Cardiac fibroblast (primary cell): ENCODE measurements at places on chromosomes 11 and 22.

DNA sequence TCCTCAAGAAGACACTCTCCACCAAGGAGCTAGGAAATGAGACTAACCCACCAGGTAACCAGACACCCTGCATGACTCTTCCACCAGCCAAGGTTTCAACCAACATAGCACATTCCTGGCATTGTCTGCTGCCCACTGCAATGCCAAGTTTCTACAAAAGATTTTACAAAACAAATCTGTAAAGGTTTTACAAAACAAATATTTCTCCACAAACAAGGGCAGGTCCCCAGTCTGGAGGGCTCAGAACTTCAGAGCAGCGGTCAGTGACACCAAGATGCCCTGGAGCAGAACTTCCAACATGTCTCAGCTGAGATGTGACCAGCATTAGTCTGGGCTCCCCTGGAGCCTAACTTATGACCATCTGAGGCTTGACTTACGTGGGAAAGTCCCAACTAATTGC is 14.0 kb downstream of the GALNT18 start:
- DNase-seq, result no peak

DNA sequence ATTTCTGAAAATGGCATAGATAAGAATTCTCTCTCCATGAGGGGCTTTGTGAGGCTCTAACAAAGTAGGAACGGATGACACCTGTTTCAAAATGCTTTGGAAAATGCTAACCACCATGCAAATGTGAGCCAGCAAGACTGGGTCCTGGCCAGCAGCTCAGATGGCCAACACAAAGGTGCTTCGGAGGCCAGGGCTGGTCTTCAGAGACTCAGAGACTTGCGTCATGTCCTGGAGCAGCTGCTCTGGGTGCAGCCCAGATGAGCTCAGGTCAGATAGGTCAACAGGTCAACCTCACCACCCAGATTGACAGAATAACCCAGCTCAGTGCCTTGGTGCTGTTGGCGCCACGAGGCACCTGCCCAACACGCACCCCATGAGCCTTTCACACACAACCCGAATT is 12.0 kb upstream of the TMEM121B start:
- no peak for DNase-seq

GRCh38 chr11:61187505-61188130 is 15.7 kb upstream of the PGA3 start:
- peak; percentile 85 for DNase-seq

DNA sequence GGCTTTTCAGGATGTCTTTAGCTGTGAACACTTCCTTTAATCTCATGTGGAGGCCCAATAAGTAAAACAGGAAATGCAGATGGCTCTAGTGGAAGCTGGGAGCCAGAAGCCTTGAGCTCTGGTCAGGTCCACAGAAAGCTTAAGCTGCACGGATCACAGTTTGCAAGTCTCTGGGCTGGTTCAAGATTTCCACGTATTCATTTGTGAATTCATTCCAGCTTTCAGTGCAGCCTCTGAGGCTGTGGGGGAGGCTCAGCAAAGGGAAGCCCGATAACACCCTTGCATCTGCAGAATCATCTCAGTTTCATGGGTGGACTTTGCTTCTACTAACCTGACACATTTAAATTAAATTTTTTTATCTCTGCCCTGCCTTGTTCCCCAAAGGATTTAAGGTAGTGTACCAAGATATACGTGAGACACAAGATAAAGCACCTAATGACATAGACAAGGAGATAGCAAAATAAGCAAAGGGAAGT is 65.6 kb downstream of the ISX start:
- DNase-seq, result no peak
